ENCODE measurements at places on chromosomes 5 and 9.

DNA sequence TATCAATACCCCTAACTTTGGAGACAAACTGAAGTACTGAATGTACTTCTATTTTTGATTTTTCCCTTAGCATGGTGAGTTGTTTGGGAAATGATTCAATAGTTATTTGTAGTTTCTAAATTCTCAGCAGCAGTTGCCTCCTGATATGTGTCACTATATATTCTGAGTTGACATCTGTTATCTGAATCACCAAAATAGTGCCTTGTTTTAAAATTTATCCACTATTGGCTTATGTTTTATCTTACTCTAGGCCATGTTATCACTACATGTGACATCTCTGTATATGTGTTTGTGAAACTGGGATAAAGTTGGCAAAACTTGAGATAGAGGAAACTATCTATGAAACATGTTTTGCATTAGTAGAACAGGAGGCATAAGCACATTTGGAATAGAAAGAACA lies 317.6 kb downstream of the TLE4 start:
- DNase-seq, result no peak

DNA sequence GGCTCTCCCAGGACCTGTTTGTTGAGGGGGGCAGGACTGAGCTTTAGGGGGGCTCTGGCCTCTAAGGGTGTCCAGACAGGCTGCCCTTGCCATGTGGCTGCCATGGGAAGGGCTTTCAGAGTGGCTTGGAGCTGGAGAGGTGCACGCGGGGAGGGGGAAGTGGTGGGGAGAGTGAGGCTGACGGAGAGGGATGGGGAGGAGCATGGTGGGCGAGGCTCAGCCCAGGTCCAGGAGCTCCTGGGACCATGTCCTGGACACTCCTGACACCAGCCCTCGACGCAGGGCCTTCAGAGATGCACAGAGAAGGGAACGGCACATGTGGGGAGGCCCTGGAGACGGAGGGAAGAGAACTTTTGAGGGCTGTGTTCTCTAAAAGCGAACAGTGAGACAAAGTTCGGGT lies 2.4 kb downstream of the SPAAR start:
- DNase-seq, result no peak

GRCh38 chr9:8331507-8332330 lies 532.1 kb upstream of the DMAC1 start:
- no peak for DNase-seq

GRCh38 chr5:14569948-14570691 lies 11.5 kb upstream of the OTULINL start:
- no peak for DNase-seq

DNA sequence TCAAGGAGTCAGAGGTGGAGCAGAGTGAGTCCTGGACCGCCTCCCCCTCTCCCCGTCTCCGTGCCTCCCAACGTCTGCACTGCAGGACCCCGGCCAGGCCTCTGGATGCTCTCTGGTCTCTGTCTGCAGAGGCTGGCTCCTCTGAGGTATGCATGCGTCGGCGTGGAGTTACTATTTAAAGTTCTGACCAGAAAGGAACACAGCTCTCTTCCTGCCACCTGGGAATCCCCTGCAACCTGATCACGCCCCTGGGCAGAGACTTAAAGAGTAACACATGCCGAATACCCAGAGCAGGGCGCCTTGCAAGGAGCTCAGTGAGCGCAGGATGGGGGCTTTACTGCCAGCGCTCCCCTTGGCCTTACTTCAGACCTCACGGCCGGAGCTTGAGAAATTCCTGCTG lies 16.0 kb downstream of the ANXA6 start:
- DNase-seq, result no peak

GRCh38 chr5:132243366-132243977 lies 14.0 kb upstream of the PDLIM4 start:
- no peak for DNase-seq

DNA sequence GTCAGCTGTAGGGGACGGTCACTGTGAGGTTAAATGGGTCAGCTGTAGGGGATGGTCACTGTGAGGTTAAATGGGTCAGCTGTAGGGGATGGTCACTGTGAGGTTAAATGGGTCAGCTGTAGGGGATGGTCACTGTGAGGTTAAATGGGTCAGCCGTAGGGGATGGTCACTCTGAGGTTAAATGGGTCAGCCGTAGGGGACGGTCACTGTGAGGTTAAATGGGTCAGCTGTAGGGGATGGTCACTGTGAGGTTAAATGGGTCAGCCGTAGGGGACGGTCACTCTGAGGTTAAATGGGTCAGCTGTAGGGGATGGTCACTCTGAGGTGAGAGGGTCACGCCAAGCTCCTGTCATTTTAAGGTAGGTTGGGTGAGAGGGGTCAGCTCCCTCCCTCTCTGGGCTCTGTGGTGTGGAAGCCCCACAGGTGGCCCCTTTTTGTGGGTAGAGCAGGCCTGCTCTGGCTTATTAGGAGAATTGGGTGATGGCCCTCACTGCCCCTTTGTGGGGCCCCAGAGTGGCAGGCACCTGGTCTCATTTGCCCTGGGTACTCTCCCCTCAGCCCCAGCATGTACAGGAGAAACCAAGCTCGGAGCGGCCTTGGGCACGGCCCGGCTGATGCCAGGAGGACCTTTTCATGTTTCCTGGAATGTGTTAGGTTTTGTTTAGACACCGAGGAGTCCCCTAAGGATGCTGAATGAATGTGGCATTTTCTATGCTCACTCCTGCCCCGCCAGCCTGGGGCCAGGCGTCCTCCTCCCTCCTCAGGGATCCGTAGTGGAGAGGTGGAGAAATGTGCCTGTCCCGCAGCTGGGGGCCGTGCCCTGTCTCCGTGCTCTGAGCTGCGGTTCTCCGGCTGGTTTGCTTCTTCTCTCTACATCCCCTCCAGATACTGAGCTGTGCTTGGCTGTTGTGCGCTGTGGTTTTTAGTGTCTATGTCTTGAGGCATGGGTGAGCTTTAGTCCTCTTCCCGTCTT lies 31.4 kb downstream of the AHRR start:
- no peak for DNase-seq

- DNase-seq, result no peak
Observed at GRCh38 chr5:1240496-1241260, 15.5 kb downstream of the SLC6A18 start.

DNA sequence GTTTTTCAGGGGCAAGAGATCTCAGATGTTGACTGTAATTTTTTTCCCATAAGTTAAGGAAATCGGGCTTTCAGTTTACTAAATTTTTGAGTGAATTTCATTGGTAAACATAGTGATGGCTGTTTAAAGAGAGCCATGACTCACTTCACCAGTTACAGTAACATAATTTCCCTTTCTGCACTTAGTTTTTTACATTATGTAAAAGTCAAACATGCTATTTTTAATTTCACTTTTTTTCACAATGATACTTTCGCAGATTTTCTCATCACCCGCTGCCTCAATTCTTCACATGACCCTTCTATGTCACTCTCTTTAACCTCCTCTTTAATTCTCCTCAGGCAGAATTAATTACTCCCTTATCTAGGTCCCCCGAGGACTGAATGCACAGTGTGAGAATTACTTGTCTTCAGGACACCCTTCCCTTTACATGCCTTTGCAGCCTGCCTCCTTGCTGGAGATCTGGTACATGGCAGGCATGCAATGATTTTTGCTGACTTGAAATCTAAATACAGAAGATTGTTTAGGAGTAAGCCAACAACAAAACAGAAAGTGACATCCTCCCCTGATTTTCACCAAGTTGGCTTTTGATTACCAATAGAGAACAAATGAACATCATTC lies 217.5 kb upstream of the S1PR3 start:
- no peak for DNase-seq

- DNase-seq, result no peak
Observed at GRCh38 chr5:3509290-3509689, 86.3 kb upstream of the IRX1 start.

GRCh38 chr5:144352330-144352729 lies 181.7 kb downstream of the KCTD16 start:
- DNase-seq, result no peak

DNA sequence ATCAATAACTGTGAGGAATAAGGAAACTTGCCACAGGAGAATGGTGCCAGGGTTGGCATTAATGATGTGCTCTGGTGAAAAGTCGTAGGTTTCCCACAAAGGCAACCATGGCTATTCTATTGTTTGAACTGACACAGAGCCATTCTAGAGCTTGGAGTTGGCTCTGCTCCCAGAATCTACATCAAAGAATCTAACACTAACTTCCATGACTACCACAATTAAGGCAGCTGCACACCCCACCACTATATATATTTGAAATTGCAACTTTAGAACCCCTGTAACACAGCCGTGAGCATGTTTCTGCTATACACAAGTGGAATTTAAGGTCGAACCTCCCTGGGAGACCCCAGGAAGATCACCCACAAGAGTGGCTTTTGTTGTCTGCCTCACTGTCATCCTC lies 89.7 kb upstream of the CCDC152 start:
- DNase-seq, result no peak

DNA sequence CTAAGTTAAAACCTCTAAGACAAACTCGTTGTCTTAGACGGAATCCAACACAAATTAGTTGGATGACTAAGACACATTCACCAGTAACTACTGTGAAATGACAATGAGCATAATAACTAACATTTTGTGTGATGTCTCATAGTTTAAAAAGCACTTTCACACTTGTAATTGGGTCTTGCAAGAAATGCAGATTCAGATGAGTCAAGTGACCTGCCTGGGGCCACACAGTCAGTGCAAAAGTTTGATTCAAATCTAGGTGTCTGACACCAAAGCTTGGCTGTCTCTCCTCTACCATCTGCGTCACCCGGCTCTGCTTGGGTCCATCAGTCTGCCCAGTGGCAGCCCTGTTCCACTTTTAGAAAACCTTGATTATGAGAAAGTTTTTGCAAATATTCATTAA lies 143.7 kb downstream of the TTLL11 start:
- DNase-seq, result no peak

- no peak for DNase-seq
Observed at GRCh38 chr5:180259260-180259611, 32.6 kb downstream of the MAPK9 start.

GRCh38 chr5:170145462-170145861 lies 39.8 kb downstream of the FOXI1 start:
- DNase-seq, result no peak

DNA sequence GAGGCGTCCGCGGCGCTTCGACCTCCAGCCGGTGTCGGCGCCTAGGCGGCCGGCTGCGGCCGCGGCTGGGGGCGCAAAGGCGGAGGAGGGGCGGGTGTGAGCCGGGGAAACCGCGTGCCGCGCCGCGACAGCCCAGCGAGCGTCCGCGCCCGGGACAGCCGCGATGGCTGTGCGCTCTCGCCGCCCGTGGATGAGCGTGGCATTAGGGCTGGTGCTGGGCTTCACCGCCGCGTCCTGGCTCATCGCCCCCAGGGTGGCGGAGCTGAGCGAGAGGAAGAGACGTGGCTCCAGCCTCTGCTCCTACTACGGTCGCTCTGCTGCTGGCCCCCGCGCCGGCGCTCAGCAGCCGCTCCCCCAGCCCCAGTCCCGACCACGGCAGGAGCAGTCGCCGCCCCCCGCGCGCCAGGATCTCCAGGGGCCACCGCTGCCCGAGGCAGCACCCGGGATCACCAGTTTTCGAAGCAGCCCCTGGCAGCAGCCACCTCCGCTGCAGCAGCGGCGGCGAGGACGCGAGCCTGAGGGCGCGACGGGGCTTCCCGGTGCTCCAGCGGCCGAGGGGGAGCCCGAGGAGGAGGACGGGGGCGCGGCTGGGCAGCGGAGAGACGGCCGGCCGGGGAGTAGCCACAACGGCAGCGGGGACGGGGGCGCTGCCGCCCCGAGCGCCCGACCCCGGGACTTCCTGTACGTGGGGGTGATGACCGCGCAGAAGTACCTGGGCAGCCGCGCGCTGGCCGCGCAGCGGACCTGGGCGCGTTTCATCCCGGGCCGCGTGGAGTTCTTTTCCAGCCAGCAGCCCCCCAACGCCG lies 605 bp downstream of the CHSY3 start:
- DNase-seq, result no peak

Measured in smooth muscle cell of the brain vasculature (primary cell).